Stimulated activated naive CD4-positive, alpha-beta T cell treated with Interleukin-2 at 50 U/mL for 16 hours (primary cell): ENCODE measurements at places on chromosomes 2 and 18.

GRCh38 chr2:101960819-101961337, 30.9 kb upstream of the IL1R2 start:
- no peak for DNase-seq

DNA sequence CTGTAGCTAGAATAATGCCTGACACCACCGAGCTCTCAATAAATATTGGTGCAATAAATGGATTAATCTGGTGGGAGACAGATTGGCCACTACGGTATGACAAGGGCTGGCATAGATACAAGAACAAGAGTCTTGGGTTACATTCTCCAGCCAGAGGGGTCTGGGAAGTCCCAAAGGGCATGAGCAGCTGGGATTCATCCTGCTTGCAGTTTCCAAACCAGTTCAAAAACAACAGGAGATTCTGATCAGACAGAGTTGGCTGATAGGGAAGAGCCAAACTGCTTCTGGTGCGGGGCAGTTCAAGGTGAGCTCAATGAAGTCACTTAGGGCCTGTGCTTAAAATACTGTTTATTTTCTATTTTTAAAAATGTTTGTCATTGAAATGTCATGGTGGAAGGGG, 266.9 kb downstream of the TNS1 start:
- DNase-seq: no peak

DNA sequence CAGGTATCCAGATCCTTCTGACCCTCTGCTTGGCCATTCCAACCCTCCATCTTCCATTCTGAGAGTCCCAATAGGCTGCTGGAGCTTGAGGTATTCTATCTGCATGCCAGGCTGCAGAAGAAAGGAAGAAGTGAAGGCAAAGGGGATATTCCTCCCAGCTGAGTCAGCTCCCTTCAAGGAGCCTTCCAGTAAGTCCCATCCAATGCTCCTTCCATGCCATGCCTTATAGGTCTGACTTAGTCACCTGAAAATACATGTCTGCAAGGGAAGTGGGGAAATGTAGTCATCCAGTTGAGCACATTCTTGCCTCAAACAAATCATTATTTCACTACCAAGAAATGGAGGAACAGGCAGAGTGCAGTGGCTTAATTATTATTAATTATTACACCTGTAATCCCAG, 464.6 kb downstream of the CNTNAP5 start:
- no peak for DNase-seq

DNA sequence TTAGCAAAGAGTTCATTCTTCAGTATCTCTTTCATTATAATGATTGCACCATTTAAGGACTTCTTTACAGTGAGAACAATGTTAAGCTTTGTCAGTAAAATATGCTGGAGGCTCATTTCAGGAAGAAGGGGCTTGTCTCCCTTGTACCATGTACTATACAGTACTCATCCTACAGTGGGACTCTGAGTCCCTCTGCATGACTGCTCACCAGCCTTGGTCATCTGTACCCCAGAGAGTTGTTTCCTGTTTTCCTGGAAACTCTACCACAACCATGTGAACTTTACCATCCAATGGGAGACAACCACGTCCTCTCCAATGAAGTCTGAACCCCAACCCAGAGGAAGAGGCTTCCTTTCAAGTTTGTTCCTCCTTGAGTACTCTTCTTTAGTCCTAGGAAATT, 1171.1 kb upstream of the CRIM1 start:
- no peak for DNase-seq

GRCh38 chr2:84906900-84907714, 1.7 kb downstream of the TMSB10 start:
- DNase-seq: peak; percentile 28

DNA sequence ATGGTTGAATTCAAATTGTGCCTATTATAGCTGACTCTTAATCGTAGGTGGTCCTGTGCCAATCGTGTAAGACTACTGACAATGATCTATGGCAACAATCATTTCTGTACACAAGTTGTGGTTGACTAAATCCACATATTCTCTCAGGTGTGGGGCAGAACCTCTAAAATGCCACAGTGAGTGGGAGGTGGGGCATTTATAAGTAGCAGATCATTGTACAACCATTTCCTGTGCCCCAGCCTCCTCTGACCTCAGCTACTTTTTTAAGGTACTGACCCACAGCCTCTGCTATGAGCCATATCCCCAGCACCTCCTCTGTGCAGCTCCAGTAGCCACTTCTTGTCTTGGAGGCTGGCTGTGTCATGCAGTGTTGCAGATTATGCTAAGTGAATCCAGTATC, 48.6 kb upstream of the RAPH1 start:
- DNase-seq: peak; percentile 26

GRCh38 chr2:119684518-119684917, 5.5 kb downstream of the TMEM177 start:
- no peak for DNase-seq

DNA sequence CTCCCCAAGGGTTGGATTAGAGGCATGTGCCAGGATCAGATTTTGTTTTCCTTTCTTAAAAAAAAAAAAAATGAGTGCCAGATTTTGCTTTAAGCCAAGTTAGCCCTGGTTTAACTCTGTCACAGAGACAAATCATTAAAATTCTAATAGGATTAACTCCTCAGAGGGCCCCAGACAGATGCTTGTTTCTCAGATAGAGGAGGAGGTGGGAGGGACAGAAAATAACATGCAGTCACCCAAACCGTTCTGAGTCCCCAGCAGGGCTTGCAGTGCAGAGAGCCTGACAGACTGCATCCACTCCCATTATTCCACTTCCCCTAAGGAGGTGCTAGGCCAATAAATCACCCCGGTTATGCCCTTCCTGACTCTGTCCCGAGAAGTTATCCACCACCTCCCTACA, 6.3 kb upstream of the PROKR1 start:
- DNase-seq: no peak

DNA sequence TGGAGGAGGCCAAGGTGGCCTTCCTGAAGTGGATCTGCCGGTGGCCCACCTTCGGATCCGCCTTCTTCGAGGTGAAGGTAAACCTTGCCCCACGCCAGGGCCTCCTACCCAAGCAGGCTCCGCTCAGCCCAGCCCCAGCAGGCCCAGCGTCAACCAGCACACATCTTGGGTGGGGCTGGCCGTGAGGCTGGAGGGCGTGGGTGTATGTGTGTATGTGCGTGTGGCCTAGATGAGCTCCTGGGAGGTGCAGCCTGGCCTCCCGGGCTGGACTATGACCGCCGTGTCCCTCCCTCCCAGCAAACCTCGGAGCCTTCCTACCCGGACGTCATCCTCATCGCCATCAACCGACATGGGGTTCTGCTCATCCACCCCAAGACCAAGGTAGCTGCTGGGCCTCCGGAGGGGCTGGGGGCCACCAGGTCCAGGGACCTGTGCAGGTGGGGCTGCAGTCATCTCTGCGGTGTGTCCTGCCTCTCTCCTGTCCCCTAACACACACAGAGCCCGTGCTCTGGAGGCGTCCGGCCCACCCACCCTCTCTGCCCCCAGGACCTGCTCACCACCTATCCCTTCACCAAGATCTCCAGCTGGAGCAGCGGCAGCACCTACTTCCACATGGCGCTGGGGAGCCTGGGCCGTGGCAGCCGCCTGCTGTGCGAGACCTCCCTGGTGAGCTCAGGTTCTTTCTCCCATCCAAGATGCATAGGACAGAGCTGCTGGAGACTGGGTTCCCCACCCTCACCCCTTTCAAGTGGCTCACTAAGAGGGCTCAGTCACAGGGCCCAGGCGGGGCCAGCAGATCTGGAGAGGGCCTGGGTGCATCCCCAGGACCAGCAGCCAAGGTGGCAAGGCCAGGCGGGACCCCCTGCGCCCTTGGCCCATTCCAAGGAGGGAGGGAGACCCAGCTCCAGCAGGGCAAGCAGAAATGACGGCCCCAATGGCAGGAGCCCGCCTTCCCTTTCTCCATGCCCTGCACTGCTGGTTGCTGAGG, 9.4 kb upstream of the GPR17 start:
- no peak for DNase-seq

- peak; percentile 25 for DNase-seq
These were observed 298.9 kb downstream of the DSEL start for GRCh38 chr18:67217551-67218166.

DNA sequence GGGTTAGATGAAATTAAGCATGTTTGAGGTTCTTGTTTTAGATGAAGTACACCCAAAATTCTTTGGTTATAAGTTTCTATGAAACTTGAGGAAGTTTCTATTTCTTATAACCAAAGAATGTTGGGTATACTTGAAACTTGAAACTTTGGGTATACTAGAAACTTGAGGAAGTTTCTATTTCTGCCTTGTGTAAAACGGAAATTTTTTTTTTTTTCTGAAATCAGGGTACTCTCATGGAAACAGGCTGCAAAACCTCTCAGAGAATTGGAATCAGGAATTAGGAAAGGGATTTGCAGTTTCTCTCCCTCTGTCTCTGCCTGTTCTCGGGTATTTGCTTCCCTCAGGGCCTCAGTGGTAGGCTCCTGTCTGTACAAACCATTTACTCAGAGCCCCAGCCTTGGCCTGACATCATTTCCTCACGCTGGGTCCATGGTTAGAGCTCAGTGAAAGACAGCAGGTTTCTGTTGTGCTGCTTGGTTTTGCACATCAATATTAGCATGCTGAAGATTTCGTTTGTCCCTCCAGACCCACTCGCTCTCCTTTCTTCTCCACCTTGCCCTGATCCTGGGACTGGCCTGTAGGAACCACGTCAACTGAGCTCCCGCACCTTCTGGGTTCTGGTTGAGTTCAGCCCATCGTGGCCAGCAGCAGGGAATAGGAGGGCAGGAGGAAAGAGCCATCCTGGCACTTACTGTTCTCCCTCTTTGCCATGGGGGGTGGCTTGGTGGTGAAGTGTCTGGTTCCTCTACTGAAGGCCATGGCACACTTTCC, 106.4 kb downstream of the POLR1A start:
- DNase-seq: no peak

GRCh38 chr2:119251652-119252051, 28.0 kb downstream of the STEAP3 start:
- DNase-seq: no peak

DNA sequence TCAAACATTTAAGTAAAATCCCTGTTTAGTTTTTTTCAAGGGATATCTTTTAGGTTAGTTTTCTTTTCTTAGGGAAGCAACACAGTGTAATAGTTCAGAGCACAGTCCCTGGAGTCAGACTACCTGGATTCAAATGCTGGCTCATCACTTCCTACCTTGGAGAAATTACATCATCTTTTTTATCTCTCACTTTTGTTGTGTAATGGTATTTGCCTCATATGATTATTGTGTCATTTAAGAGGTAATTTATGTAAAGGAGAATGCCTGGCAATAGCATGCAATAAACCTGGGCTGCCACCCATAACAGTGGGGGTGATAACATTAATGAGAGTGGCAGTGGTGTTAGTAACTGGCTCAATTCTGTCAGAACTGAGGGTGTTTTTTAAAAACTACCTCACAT, 26.3 kb downstream of the ERLEC1 start:
- DNase-seq: no peak

- no peak for DNase-seq
These were observed 20.9 kb downstream of the CFLAR start for GRCh38 chr2:201136889-201137321.

DNA sequence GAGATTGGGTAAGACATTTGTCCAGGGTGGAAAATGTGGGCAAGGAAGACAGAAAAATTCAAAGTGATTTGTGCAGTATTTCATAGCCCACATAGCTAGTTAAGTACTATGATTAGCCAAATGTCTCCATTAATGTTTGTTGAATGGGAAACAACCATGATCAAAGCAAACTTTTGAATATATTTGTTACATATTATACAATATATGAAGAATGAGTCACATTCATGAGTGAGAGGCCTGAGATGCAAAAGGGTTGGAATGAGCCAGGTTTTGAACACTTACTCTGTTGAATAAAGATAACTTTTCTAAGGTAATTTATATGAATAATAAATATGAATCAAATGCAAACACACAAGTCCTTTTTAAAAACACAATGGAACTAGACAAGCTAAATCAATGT, 984.5 kb upstream of the CDH2 start:
- no peak for DNase-seq

DNA sequence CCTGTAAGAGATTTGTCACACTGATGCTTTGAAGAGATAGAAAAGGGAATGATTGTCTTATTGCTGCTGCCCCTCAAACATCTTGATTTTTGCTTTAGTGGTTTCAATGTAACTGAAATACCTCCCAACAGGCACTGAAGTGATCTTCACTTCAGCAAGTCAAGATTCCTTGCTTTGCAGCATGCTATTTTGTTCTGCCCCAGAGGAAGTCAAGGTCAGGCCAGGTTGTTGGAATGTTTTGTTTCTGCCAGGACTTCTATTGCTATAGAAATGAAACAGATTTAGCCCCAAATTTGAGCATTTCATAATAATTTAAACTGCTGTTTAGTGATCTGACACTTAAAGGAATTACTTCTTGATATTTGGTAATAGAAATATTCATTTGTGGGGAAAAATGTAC, 277.6 kb downstream of the ZNF804A start:
- DNase-seq: no peak

DNA sequence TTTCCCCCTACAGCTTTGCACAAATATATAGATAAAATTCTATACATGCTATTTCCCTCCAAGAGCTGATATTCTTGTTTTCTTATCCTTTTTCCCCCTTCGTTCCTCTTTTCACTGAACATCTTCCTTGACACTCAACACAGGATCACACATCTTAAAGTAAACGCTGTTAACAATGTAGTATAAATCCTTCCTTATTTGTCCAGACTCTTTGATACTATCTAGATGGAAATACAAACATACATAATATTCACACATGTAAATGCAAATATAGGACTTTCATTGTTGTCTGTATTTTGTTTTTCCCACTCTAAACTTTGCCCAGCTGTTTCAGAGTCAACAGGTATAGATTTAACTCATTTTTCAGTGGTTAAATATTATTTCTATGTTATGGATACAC, 3.0 kb upstream of the TACR1 start:
- DNase-seq: no peak

DNA sequence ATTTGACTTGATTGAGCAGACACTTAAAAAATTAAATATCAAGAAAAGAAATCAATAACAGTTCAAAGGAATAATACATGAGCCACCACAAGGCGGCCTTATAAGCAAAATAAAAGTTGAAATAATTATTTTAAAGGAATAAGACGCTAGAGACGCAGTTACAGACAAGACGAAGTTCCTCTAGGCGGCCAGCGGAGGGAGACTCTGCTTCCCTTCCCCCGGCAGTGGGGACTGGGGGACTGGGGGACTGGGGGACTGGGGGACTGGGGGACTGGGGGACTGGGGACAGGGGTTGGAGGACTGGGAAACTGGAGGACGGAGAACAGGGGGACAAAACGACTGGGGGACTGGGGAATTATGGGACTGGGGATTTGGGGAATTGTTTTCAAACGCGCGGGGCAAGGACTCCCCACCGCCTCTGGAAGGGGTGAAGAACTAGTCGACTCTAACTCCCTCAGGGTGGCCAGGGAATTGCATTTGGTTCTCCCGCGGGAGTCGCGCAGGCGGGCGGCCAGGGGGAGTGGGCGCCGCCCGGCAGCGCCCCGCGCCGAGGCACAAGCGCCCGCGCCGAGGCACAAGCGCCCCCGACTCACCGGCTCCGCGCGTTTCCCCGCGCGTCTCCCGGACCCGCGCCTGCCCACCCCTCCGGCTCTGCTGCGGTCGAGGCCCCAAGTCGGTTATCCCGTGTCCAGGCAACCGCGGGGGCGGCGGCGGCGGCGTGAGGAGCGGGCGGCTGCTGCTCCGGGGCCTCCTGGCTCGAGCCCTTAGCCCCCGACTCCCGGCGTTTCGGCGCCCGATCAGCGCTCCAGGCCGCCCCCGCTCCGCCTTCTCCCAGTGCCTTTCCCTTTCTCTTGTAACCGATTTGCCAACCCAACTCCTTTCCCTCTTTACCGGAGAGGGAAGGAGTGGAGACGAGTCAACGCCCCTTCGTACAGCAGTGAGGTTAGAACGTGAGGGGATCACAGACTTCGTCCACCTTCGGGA, at the start of gene CCDC178:
Gene CCDC178 (minus strand): TSS at position 662 of the 984 bp plus-strand sequence. CDS start 28,633 bp downstream, outside the sequence.
- no peak for DNase-seq

GRCh38 chr2:7915302-7916091, 766.4 kb upstream of the ID2 start:
- DNase-seq: no peak
